ENCODE measurements at places on chromosomes 6 and 20.
A peak's percentile ranks its signal among the peaks of the same experiment; 100 is the strongest.

GRCh38 chr20:49910340-49910706 lies 5.0 kb downstream of the SPATA2 start:
- no peak for DNase-seq

GRCh38 chr6:111070105-111071005 lies 16.9 kb upstream of the SLC16A10 start:
- no peak for DNase-seq

DNA sequence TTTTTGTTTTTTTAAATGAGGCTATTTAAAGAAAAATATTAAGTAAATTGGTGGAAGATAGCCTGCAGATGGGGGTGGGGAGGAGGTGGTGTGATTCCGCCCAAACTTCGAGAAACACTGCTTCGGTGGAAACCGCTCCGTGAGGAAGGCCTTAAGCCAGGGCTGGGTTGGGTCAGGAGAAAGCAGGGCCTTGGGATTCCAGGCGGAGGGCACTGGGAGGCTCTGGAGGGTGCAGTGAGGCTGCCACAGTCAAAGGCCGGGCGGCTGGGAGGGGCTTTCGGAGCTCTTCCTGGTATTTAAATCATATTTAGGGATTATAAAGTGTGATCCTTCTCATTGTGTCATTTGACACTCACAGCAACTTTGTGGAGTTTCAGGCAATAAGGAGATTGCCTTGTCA lies 22.2 kb upstream of the SCRT2 start:
- no peak for DNase-seq

DNA sequence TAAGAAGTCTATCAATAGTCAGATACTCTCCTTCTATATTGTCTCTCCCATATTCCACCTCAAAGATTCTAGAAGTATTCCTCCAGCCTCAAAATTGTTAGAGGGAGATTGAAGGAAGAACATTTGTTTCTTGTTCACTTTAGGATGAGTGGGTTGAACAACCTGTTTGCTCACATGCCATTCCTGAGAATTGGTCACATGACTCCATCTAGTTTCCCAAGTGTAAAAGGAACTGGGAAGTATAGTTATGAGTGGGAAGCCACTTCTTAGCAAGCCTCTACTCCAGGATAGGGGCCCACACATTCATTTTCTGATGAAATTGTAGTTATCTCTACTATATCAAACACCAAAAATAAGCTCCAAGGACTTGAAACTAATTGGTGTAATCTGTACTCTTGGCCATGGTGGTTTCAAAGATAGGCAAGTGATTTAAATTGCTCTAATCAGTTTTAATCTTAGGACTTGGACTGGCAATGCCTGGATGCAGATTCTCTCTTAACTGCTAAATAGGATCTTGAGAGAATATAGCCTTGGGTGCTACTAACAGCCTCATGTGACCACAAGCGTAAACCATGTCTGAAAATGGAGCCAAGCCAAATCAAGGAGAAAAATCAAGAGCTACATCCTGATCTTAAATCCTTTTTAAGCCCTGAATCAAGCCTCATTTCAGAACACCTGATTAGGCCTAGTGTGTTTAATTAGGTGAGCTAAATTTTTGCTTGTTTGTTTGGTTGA lies 758.7 kb upstream of the MAN1A1 start:
- DNase-seq = no peak

DNA sequence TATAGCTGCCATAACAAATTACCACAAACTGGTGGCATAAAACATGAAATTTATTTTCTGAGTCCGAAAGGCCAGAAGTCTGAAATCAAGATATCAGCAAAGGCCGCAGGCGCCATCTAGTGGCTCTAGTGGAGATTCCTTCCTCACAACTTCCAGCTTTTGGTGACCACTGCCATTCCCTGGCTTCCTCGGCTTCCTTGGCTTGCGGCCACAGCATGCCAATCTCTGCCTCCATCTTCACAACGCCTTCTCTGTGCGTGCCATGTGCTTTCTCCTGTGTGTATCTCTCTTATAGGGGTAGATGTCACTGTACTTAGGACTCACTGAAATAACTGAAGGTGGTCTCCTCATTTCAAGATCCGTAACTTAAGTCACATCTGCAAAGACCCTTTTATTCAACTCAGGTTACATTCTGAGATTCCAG lies 5.4 kb upstream of the PLAGL1 start:
- peak; percentile 14 for DNase-seq

DNA sequence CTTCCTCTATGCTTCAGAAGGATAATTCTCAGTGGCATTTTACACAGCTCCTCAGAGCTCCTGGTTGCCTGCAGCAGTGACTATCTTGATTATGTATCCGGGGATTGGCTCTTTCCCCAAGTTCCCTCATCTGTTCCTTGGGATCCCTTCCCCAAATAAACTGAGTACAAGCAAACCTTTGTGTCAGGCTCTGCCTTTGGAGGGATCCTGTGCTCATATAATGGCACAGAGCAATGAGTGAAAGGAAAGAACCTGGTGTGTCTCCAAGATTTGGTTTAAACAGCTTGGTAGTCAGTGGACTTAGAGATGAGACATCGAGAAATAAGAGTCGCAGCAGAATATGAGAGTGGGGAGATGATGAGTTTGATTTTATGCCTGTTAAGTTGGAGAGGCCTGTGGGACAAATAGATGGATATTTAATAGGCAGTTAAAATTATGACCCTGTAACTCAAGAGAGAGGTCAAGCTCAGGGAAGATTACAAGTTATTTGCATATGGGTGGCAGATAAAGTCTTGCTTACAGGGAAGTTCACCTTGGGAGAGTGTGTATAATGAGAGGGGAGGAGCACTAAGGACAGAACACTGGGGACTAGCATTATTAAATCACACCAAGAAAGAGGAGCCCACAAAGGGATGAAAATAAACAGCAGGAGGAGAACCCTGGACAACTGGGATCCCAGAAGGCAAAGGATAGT lies 44.1 kb upstream of the GCLC start:
- DNase-seq = no peak

GRCh38 chr6:10355115-10355702 lies 59.7 kb downstream of the TFAP2A start:
- DNase-seq = no peak

GRCh38 chr6:119890470-119890869 lies 540.9 kb upstream of the MAN1A1 start:
- no peak for DNase-seq

All from stimulated activated CD8-positive, alpha-beta memory T cell treated with anti-CD3 and anti-CD28 coated beads, Interleukin-4, amount 100 ng/mL, for 1 hour (primary cell).